ENCODE measurements at places on chromosomes 6 and 20.

- no peak for DNase-seq
These were observed 96.2 kb upstream of the FOXO3 start for GRCh38 chr6:108464418-108465097.

DNA sequence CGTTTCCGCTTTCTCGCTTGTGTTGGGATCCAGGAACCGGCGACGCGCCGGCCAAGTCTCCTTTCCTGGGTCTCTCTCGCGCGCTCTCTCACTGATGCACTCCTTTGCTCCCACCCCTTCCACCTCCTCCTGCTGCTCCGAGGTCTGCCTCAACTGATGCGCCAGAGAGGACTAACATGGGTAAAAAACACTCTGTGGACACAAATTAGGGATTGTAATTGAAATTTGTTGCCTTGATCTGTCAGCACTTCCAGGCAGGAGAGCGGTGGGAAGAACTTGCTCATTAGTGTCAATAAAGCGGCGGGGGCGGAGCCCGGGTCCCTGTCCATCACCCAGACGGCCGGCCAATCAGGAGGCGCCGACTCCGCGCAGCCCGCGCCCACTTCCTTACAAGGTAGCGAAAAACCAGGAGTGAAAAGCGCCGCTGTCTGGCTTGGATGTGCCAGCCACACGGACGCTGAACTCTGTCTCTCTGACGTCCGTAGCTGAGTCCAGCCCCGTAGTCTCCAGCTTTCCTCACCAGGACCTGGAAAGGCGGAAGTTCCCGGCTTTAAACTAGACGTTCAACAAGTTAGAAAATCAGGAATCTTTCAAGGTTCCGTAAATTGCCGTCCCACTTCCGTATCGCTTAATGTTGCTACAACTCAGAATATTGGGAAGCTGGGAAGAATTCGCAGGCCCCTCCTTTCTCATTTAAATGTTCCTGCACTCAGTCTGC, at the start of gene TBX18:
Gene TBX18, minus strand, starts transcription at position 267 of the 718 bp plus-strand sequence. CDS start 417 bp downstream, outside the sequence.
- DNase-seq = no peak

- DNase-seq = no peak
These were observed 26.8 kb downstream of the METTL24 start for GRCh38 chr6:110331390-110331789.

DNA sequence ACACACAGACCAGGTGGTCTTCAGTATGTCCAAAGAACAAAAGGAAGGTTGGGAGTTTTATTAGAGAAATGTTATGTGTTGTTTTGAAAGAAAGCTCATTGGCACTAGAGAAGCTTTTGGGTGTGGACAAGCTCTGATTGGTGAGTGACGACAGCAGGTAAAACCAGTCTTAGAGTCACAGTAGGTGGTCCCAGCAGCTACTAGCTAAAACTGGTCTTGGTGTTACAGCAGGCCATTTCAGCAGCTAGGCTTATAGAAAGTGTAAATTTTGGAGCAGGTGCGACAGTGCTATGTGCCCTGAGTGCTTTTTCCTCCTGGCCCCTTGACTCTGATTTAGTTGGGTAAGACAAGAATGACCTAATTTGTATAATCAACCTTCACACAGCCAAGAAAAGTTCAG, 3.6 kb downstream of the CLDN20 start:
- no peak for DNase-seq

DNA sequence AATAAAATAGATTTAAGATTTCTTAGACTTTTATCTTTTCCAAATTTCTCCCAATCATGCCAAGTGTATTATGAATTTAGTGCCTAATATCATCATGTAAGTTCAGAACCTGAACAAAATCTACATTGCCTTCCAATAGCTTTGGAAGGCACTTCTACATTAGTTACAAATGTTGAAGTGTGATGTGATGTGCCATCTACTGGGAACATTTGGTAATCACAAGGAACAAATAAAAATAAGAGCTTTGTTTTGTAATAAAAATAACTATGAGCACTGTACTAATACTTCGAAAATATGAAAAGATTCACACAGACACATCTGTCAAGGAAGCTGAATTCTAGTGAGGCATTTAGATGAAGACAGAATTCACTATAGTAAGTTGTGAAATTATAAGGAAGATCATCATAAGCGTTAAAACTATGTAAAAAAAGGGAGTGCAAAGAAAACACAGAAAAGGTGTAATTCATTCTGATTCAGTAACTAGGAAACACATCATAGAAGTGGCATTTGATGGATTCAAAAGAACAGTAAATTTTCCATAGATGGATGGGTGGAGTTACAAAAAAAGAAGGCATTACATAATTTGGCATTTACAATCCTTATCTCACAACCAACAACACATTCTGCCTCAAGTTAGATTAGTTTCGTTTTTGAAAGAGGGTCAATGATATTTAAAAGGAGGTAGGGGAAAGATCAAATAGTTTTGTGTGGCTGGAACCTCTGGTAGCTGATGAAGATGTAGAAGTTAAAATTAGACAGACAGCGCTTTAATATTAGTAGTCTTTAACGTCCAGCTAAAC, 161.0 kb downstream of the ASCC3 start:
- DNase-seq = no peak

DNA sequence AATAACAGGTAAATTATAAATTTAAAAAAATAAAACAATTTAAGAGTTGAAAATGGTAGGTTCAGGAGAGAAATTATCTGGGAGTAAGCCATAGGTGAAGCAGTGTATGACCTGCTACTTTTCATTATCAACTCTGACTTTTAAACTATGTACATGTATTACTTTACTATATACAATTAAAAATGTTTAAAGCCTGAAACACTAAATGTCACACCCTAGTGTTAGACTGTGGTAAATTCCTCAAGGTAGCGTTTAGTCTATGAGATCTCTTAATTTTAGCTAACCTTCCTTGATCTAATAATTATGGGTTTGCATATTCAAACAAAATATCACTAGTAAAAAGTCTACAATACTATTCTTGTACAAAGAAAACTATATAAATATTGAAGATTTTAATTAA, 22.3 kb upstream of the TBC1D32 start:
- DNase-seq = no peak

- no peak for DNase-seq
These were observed 47.7 kb downstream of the DNAH8 start for GRCh38 chr6:38762848-38763247.

DNA sequence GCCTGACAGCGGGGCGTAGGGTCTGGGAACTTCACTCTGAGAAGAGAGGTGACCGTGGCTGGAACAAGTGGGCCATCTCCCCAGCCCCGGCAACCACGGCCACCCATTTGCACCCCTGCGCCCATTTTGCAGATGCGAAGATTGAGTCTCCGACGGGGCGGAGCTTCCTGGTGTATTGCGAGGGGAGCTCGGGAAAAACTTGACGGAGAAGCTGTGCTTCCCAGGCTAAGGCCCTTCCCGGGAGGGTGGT, 653 bp downstream of the ZNF335 start:
- DNase-seq = no peak

- no peak for DNase-seq
These were observed 36.9 kb downstream of the ASXL1 start for GRCh38 chr20:32395066-32395465.

DNA sequence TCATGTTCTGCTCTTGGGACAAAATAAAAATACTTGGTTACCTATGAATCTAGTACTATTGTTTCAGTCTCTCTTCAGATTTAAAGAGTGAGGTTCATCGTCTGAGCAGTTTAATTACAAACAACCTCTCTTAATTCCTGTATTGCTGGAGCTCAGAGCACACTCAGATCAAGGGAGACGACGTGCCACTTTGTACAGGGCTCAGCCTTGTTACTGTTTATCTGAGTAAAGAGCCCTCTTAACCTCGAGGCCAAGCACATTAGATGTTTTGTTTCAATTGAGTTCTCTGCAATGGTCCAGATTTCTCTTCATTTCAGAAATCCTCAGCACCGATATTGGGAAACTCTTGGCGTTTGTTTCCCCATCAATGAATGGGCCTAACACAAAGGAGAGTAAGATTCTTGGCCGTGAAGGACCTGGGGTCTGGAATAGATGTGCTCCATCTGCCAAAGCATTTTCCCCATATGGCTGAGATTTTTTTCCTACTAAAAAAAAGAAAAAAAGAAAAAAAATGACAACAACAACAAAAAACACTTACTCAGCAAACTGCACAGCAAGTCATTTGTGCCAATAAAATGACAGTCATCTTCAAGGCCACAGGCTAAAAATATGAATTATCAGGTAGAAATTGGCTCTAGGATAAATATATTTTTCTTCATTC, 82.6 kb upstream of the CCN6 start:
- no peak for DNase-seq

- DNase-seq = no peak
These were observed 21.6 kb downstream of the KIF16B start for GRCh38 chr20:16551607-16552006.

DNA sequence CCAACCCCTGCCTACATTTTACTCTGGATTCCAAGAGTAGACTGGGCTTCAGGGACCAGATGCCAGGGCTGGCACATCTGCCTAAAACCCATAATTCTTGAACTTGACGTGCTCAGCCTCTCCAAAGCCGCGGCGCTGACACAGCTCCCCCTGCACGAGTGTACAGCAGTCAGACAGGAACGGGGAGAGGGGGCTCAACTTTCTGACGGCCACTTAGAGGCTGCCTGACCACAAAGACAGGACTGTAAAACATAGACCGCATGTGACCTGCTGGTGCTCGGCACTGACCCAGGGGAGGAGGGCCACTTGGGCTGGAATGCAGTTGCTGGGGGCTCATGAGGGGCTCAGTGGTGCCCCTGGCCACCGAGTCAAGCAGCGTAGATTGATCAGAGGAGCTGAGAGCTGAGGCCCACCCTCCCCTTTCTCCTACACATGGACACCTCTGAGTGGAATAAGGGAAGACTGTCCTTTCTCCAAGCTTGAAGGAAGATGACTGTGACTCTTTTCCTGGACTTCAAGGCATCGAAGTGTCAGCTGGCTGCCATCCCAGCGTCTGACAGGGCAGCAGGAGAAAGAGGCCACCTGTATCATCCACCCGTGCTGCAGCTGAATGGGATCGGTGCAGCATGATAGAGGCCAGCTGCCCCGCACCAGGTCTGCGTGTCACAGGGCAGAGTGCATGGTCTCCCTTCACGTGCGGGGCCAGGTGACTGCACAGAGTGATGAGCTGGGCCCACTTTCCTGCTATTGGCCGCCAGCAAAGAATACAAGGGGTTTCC, 171.3 kb upstream of the AGPAT4 start:
- no peak for DNase-seq

- DNase-seq = no peak
These were observed 606 bp upstream of the ULBP1 start for GRCh38 chr6:149963212-149963461.

DNA sequence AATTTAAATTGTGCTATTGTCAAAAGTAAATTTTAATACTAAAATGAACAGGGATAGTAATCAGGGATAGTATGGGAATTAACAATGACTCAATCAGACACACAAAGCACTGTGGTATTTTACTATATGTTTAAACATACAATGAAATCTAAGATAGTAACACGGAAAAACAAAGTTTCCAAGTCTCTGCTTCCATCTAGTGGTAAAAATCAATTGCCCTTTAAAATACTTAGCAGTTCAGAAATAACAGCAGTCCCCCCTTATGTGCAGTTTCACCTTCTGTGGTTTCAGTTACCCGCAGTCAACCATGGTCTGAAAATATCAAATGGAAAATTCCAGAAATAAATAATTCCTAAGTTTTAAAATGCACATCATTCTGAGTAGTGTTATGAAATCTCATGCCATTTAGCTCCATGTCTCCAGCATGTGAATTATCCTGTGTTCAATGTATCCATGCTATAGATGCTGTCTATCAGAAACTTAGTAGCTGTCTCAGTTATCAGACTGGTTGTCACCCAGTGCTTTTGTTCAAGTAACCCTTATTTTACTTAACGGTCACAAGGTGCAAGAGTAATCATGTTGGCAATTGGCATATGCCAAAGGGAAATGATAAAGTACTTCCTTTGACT, 58.5 kb downstream of the AHI1 start:
- DNase-seq = no peak

- no peak for DNase-seq
These were observed 112.8 kb upstream of the TSHZ2 start for GRCh38 chr20:52859156-52859876.

DNA sequence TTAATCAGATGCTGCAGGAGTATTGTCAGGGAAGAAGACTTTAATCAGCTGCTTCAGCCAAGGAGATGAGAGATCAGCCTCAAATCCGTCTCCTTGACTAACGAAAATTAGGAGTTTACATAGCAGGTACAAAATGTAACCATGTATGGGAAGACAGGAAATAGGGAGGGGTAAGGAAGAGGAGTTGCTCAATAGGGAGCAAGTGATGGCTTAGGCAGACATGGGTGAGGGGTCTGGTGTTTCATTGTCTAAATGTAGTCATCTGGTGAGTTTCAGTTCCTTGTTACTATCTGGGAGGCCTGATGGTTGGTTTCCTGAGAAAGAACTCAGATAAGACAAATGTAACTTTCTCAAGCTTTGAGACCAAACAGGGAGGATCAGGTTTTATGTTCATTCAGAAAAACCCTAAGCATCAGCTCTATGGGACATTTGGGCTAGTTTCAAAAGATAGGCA, 217.3 kb upstream of the SULF2 start:
- DNase-seq = no peak

- no peak for DNase-seq
These were observed 231.3 kb downstream of the TFAP2C start for GRCh38 chr20:56860413-56860812.

DNA sequence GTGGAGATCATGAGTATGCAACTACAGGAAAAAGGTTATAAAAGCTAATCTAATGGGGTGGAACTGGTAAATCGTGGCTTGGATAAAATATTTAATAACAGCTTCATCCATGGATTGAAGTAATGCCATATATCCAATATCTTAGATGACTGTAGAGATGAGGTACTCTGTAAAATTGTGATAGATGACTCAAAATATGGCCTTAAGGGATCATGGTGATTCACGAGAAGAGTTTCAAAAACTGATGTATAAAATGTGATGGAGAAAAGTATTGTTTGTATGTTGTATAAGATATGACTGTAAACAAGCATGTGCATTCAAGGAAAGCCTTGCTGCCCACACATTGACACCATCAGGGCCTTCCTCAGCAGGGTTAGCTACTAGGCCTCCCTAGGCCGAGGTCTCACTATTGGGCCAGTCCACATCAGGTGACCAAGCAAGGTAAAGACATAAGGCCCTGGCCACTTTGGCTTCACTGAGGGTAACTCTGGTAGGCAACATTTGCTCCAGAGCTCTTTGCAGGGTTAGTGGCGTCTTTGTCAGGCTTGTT, 17.7 kb upstream of the CCN6 start:
- DNase-seq = no peak

GRCh38 chr6:133774356-133774755, 114.6 kb upstream of the TCF21 start:
- no peak for DNase-seq

GRCh38 chr20:49276161-49276960, 1.5 kb downstream of the ZNFX1 start:
- DNase-seq = no peak

- DNase-seq = no peak
These were observed 20.5 kb upstream of the IP6K3 start for GRCh38 chr6:33766921-33767907.

GRCh38 chr20:1735417-1736089, 78.0 kb upstream of the SIRPG start:
- no peak for DNase-seq
